ENCODE measurements at places on chromosomes 3 and 15. TPM values are rescaled to one million over a fixed set of nuclear protein-coding genes. Genes with fewer than 3 reads are reported as not detected.

- DNase-seq = no peak
Observed at GRCh38 chr15:74855857-74856256, 12.9 kb upstream of the ULK3 start.

- no peak for DNase-seq
Observed at GRCh38 chr3:40169983-40170382, 139.5 kb upstream of the EIF1B start.

GRCh38 chr3:53254509-53255422 is 1.1 kb downstream of the TKT start:
- DNase-seq = peak; percentile 59

- no peak for DNase-seq
Observed at GRCh38 chr3:197269024-197269423, 29.4 kb downstream of the DLG1 start.

- DNase-seq = peak; percentile 32
Observed at GRCh38 chr3:197256836-197257444, 41.5 kb downstream of the DLG1 start.

GRCh38 chr3:64079369-64080150 is 56.3 kb upstream of the PSMD6 start:
- no peak for DNase-seq

- no peak for DNase-seq
Observed at GRCh38 chr3:133016838-133017309, 21.3 kb upstream of the TMEM108 start.

- DNase-seq = no peak
Observed at GRCh38 chr3:53650424-53650823, 156.0 kb downstream of the CACNA1D start.

DNA sequence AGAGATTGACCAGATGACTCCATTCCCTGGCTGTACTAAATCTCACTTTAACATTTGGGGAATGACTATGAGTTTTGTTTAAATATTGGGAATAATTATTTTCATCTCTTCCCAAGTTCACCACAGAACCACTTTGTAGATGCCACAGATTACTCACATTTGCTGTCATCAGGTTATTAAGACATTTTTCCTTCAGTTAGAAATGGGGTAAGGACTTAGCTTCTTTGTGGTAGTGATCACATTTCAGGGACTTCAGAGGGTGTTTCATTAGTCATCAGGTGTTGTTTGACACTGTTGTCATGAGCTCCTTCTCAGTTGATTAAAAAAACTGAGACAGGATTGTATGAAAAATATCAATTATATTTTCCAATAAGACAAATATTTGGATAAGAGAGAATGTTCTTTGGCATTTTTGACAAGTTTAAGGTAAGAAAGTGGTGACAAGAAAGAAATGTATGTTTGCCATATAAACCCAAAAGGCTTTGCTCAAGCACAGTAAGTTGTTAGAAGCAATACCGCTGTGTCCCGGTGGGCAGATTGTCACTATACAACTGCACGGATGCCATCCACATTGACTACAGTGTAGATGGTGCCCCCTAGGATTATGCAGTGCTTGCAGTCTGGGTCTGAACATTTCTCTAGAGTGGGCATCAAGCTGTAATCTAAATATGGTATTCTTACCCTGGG is 22.3 kb downstream of the FBXL2 start:
- no peak for DNase-seq

- DNase-seq = no peak
Observed at GRCh38 chr3:56365905-56366640, 102.2 kb downstream of the ERC2 start.

GRCh38 chr3:194323785-194324735 is 27.1 kb downstream of the CPN2 start:
- peak; percentile 77 for DNase-seq

- no peak for DNase-seq
Observed at GRCh38 chr3:175421902-175422301, 562.8 kb downstream of the NAALADL2 start.

GRCh38 chr15:96992817-96993216 is 662.3 kb downstream of the NR2F2 start:
- no peak for DNase-seq

GRCh38 chr3:100060685-100061484 is 53.4 kb downstream of the FILIP1L start:
- DNase-seq = no peak

GRCh38 chr15:48624700-48625099 is 20.8 kb downstream of the FBN1 start:
- no peak for DNase-seq

GRCh38 chr3:120775411-120775810 is 32.9 kb downstream of the GTF2E1 start:
- no peak for DNase-seq

DNA sequence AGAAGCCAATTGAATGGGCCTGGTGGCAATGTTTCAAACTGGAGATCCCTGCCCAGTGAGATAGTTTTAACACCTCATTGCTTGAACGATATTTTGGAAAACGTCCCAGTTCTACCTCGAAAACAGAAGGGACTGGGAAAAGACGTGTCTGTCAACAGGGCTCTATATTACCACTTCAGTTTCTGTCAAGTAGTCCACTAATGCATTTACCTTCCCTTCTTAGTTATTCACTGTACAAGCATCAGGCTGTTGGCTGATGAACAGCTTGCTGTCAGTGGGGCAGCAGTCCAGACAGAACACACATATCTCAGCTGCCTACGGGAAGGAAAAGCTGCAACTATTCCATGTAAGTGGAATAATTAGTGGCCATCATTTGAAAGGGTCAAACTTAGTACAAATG is 794.7 kb upstream of the GBE1 start:
- no peak for DNase-seq

GRCh38 chr15:93366387-93367100 is 277.5 kb upstream of the RGMA start:
- DNase-seq = no peak

GRCh38 chr3:138842483-138843188 is 7.9 kb upstream of the PIK3CB start:
- no peak for DNase-seq

BTLA gene
- 0.62 TPM for total RNA-seq

DNAJA4 gene
- total RNA-seq = 16.8 TPM

SOX2 gene
- 0.18 TPM for total RNA-seq

LRRC3B gene
- 0.26 TPM for total RNA-seq

RTP4 gene
- 1.2 TPM for total RNA-seq

CMTM8 gene
- total RNA-seq = 3.3 TPM

PATL2 gene
- 0.28 TPM for total RNA-seq

CMTM7 gene
- total RNA-seq = 13.8 TPM

FAM81A gene
- not detected for total RNA-seq

SEMA3B gene
- 72.1 TPM for total RNA-seq

TMC3 gene
- not detected for total RNA-seq

Measured in uterus (tissue), 4 donors.